ENCODE measurements at places on chromosomes 7 and 10.

DNA sequence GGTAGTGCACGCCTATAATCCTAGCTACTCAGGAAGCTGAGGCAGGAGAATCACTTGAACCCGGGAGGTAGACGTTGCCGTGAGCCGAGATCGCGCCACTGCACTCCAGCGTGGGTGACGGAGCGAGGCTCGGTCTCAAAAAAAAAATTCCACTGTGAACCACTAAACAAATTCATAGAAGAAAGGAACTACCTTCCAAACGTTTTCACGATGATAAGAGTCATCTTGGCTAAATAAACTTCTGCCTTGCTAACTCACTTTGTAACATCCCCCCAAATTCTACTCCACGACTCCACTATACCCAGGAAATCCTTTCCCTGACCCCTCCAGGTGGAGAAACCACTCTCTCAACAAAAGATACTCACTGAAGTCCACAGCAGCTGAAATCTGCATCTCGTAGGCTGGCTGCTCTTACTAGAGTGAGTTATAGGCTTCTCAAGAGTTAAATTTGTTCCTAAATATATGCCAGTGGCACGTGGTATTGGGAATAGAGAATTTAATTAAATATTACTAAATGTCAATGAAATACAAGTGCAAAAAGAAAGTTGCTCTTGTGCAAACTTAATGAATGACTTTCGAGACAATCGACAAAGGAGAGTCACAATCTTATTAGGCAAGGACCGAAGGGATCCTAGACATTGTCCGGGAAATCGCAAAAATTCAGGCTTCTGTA lies 1.6 kb upstream of the GTF2I start:
- H3K27ac ChIP-seq, result peak overlapping the region; percentile 69
- H3K4me3 ChIP-seq, result peak overlapping the region; percentile 76
- H3K4me1 ChIP-seq, result peaks cover 54% of the 10 kb centered on the region
- no peak for DNase-seq
- no peaks in the 10 kb centered on the region for H3K27me3 ChIP-seq
- H3K36me3 ChIP-seq, result peaks cover 16% of the 10 kb centered on the region

DNA sequence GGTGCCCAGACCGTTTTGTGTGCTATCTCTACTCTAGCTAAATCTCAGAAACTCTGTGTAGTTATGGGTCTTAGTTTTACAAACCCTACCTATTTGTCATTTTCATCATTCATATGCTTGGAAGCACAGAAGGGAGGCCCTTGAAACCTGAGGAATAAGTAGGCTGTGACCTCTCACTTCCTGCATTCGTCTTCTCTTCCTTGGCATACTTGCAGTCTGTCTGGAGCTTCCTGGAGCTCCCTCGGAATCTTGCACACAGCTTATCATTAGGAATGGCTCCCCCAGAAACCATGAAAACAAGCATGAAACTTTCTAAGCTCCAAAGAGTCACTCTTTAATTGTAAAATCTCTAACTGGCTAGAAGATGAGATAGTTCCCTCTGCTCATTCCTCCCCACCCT lies 376.9 kb upstream of the MYO3A start:
- no peak for DNase-seq
- no peak overlapping the region for H3K4me3 ChIP-seq
- no peak overlapping the region for H3K27ac ChIP-seq
- H3K36me3 ChIP-seq, result no peaks in the 10 kb centered on the region
- H3K27me3 ChIP-seq, result no peaks in the 10 kb centered on the region

DNA sequence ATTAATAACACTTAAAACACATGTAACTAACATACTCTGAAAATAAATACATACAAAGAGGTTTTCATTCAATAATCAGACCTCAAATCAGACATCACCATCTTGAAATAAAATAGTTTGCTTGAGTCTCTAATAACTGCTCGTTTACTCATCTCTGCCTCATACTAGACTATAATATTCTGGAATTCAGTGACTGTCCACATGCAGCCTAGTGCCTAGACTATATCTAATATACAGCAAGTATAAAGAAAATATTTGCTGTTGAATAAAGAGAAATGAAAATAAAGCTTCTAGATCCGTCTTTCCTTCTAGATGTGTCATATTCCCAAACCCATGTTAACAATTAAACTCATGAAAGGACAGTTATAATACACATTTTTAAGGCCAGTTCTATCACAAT lies 236.3 kb upstream of the LRRN3 start:
- no peaks in the 10 kb centered on the region for H3K4me1 ChIP-seq
- no peak overlapping the region for H3K27ac ChIP-seq
- no peak overlapping the region for H3K4me3 ChIP-seq
- no peaks in the 10 kb centered on the region for H3K36me3 ChIP-seq
- H3K27me3 ChIP-seq, result no peaks in the 10 kb centered on the region

GRCh38 chr10:71657604-71658466 lies 61.7 kb downstream of the C10orf105 start:
- H3K27ac ChIP-seq, result no peak overlapping the region
- H3K27me3 ChIP-seq, result no peaks in the 10 kb centered on the region

DNA sequence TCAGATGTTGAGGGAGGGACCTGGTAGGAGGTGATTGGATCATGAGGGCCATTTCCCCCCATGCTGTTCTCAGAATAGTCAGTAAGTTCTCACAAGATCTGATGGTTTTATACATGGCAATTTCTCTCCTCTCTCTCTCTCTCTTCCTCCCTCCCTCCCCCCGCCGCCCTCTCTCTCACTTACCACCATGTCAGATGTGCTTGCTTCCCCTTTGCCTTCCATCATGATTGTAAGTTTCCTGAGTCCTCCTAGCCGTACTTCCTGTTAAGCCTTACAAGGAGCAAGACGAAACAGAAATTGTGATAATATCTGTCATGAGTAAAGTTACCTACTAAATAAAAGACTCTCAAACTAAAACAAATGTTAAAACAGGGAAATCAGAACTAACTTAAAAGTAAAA lies 19.9 kb upstream of the GPR141 start:
- H3K4me3 ChIP-seq, result no peak overlapping the region
- H3K27me3 ChIP-seq, result peaks cover 12% of the 10 kb centered on the region
- H3K36me3 ChIP-seq, result no peaks in the 10 kb centered on the region

DNA sequence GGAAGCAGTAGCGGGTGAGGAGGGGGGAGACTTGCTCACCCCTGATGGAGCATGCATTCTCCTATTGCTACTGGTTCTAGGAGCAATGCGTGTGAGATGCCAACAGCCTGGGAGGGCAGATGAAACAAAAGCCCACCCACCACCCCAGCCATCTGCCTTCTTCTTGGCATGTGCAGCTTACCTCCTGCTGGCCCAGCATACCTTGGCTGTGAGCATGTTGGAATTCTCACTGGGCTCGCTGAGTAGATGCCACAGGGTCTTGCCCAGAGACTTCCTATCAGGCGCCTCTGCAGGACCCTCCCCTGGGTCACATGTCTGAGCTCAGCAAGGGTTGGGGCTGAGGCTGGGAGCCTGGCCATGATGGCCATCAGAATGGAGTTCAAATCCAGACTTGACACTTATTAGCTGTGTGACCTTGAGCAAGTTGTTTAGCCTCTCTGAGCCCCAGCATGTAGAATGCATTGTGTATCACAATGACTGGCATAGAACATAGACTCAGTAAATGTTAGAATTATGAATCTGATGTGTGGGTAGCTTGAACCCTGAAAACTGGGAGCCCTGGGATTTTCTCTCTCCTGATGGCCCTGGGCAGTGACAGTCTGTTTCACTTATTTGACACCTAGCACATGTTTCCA lies 38.2 kb downstream of the CDH23 start:
- DNase-seq, result no peak
- no peaks in the 10 kb centered on the region for H3K27me3 ChIP-seq
- no peak overlapping the region for H3K4me3 ChIP-seq
- H3K4me1 ChIP-seq, result peaks cover 1% of the 10 kb centered on the region

DNA sequence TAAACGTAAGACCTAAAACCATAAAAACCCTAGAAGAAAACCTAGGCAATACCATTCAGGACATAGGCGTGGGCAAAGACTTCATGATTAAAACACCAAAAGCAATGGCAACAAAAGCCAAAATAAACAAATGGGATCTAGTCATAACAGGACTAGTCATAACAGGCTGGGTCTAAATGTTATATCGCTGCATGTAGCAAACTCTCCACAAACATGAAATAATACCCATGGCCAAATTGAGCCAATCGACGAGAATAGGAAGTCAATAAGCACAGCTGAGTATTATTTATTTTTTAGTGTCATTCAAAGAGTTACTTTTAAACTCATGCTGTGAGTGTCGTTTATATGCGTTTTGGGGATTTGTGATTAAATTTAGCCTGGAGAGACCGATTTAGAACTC lies 225.1 kb downstream of the TFEC start:
- no peaks in the 10 kb centered on the region for H3K4me1 ChIP-seq
- no peaks in the 10 kb centered on the region for H3K36me3 ChIP-seq
- peaks cover 6% of the 10 kb centered on the region for H3K27me3 ChIP-seq
- no peak for DNase-seq

DNA sequence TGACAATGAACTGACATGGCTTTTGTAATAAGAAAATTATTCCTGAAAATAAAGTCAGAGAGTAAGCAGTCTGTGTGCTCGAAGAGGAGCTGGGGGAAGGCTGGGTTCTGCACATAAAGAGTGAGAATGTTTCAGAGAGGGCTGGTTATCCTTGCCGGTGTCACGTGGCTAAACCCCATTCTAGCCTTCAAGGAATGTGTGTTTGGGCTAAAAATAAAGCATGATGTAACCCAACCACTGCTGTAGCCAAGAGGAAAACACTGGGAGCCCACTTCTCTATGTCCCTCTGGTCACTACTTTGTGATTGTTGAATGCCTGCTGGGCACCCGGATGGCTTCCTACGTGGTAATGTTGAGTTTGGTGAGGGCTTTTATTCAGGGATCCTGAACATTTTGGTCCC lies 23.5 kb downstream of the WDFY4 start:
- H3K4me3 ChIP-seq, result no peak overlapping the region
- H3K27me3 ChIP-seq, result peaks cover 17% of the 10 kb centered on the region
- no peak overlapping the region for H3K27ac ChIP-seq
- no peak for DNase-seq

GRCh38 chr7:148621563-148621962 lies 31.0 kb downstream of the C7orf33 start:
- DNase-seq, result no peak
- no peak overlapping the region for H3K4me3 ChIP-seq
- peaks cover 7% of the 10 kb centered on the region for H3K36me3 ChIP-seq
- H3K27me3 ChIP-seq, result peaks cover 33% of the 10 kb centered on the region
- H3K27ac ChIP-seq, result no peak overlapping the region
- H3K4me1 ChIP-seq, result peaks cover 14% of the 10 kb centered on the region

GRCh38 chr10:60820093-60820754 lies 41.9 kb downstream of the CDK1 start:
- H3K4me3 ChIP-seq, result no peak overlapping the region
- DNase-seq, result no peak
- peaks cover 4% of the 10 kb centered on the region for H3K27me3 ChIP-seq
- H3K36me3 ChIP-seq, result no peaks in the 10 kb centered on the region
- peaks cover 7% of the 10 kb centered on the region for H3K4me1 ChIP-seq
- no peak overlapping the region for H3K27ac ChIP-seq

- H3K36me3 ChIP-seq, result no peaks in the 10 kb centered on the region
- no peak for DNase-seq
- no peak overlapping the region for H3K27ac ChIP-seq
- H3K4me3 ChIP-seq, result no peak overlapping the region
- H3K4me1 ChIP-seq, result peaks cover 2% of the 10 kb centered on the region
Observed at GRCh38 chr10:131996466-131997365, 15.0 kb upstream of the BNIP3 start.

GRCh38 chr10:104935656-104936055 lies 294.6 kb downstream of the SORCS3 start:
- H3K36me3 ChIP-seq, result no peaks in the 10 kb centered on the region
- no peak for DNase-seq
- H3K27ac ChIP-seq, result no peak overlapping the region
- H3K27me3 ChIP-seq, result no peaks in the 10 kb centered on the region

DNA sequence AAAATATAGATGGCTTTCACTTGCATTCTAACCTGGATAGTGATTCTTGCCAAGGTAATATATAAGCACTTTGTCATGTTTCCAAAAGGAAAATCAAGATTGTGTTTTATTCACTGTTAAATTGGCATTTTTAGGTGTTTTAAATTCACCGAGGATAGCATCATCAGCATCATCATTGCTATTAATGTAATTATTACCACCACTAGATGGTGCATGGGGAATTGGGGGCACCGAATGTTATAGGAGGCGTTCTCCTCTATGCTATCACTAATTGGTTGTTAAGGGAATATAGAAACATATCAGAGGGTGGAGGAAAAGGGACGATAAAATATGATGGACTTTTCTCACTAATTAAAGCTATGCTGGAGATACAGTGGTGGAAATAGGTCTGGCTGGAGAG lies 95.5 kb downstream of the CELF2 start:
- peaks cover 15% of the 10 kb centered on the region for H3K4me1 ChIP-seq
- peaks cover 4% of the 10 kb centered on the region for H3K27me3 ChIP-seq
- H3K4me3 ChIP-seq, result no peak overlapping the region

DNA sequence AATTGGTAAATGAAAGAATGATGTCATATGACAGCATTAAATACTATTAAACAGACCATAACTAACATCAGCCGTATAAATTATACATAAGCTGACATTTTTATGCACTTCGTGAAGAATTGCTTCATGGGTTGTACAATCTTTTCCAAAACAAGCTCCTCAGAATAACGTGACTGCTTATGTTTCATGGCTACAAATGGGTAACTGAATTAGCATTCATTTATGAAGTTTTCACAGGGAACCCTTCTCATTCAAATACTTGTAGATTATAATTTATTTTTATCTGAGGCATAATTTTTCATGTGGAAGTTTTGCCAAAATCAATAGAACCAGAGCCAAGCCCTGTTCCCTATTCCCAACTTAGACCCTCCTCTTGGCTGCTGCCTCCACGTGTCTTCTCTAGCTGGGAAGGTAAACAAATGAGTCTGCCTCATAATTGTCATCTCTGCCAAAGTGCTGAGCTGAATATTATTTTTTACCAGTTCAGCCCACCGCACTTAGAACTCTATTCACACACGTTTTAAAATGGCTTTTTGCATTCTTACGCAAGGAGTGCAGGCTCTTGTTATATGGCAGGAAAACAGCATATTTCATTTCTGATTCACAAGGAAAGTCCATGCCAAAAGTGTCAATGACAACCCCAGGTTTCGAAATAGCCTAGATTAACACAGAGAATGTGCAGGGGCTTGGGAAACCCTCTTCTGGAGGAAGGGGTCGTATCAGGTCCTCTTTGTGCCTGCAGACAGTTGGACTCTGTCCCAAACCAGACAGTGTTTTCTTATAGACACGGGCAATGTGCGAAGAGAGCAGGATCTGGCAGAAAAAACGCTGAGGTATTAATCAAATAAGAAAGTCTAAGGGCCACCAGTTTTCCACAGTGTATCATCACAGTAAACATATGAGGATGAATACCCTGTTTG lies 370.7 kb upstream of the MGMT start:
- H3K4me3 ChIP-seq, result no peak overlapping the region
- DNase-seq, result no peak
- no peaks in the 10 kb centered on the region for H3K4me1 ChIP-seq

GRCh38 chr7:78092331-78092730 lies 293.8 kb downstream of the PHTF2 start:
- H3K36me3 ChIP-seq, result no peaks in the 10 kb centered on the region
- DNase-seq, result no peak
- H3K27ac ChIP-seq, result no peak overlapping the region

GRCh38 chr7:151126491-151127137 lies 40.3 kb downstream of the AGAP3 start:
- H3K4me3 ChIP-seq, result no peak overlapping the region
- no peak overlapping the region for H3K27ac ChIP-seq
- no peak for DNase-seq
- peaks cover 2% of the 10 kb centered on the region for H3K4me1 ChIP-seq
